ENCODE measurements at places on chromosomes 5 and 9.

DNA sequence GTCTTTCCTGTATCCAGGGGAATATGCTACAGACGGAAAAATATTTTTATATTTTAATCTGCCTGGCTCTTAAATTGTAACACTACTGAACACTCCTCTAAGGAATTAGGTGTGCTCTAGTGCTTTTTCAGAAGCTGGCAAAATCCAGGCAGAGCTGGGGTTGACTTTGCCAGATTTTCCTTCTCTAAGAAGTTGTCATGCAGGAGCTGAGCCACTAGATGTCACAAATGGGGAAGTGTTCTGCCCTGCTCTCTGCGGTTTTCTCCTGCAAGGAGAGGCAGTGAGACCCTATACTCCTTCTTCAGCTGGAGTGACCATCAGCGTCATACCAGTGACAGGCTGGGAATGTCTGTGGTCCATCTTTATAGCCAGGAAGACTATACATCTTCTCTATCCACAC lies 112.5 kb downstream of the HAPLN1 start:
- no peak for DNase-seq

- DNase-seq = no peak
Observed at GRCh38 chr5:147310059-147310704, 75.4 kb downstream of the STK32A start.

DNA sequence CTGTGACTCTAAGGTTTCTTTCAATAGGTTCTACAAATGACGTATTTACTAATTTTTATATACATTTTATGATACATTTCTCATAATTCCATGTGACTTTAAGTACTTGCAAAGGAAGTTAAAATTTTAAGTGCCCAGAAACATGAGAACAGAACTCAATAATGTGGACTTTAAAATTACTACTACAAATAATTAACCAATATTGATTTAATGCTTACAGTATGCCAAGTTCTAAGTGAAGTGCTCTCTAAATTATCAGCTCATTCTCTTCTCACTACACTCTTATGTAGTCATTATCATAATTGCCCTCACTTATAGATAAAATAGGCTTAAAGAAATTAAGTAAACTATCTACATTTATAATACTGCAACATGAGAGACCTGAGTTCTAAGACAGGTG lies 1690.7 kb upstream of the CDH9 start:
- no peak for DNase-seq

DNA sequence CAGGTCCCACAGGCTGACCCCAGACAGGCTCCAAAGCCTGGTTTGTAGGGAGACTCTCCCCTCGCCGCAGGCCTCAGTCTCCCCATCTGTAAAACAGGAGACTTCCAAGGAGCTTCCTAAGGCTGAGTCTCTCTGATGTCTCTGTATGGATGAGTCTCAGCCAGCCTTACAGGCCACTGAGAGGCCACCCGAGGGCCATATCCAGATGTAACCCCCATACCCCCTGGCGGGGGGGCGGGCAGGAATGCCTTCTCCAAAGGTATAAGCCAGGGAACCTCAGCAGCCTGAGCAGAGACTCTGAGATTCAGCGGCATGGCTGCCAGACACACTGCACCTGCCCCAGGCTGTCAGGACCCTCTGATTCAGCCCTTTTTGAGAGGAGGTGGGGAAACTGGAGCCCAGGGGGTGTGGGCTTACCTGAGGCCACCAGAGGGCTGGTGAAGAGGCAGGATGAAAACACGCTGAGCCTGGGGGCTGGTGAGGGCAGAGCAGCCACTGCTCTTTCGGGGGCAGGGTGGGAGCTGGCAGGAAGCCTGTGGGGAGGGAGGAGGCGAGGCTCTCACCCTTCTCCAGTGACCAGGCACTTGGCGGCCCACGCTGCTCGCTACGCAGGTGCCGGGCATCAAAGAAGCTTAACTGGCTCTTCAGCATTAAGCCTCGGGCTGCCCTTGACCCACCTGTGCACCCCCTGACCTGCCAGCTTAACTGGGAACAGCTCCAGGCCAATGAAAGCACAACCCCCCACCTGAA lies 5.5 kb upstream of the SUSD3 start:
- no peak for DNase-seq

DNA sequence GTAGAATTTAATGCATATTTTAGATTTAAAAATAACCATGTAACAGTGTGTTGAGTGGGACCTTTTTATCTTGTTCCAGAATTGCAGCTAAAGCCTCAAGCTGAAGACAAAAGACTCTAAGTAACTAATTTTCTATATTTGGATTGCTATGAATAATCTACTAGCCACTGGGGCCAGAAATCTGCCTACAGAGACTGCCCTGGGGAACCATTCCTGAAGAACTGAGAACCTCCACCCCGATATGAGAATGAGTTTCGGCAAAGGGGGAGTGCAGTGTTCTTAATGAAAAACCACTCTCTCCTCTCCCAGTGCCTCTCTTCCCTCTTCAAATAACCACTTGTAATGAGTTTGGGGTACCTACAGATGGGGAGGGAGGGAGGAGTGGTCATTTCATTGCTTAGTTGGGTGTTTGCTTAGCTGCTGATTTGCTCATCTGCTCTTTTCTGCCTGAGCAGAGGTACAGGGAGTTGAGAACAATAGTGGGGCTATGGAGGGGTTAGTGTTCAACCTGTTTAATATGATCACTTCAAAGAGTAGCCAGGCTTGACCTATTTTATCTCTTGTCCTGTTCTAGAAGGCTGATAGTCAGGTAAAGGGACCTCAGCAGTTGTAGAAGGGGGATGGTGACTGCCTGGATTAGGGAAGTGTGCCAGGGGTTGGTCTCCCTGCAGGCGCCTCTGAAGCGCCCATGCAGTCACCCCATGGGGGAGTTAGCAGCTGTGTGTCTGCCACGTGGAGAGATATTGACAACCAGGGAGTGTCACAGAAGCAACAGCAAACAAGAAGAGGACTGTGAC lies 47.7 kb downstream of the ATG10 start:
- DNase-seq = no peak

GRCh38 chr9:37640246-37640645 lies 10.5 kb upstream of the FRMPD1 start:
- no peak for DNase-seq

- no peak for DNase-seq
Observed at GRCh38 chr5:132493821-132494220, 3.2 kb upstream of the IRF1 start.

- DNase-seq = no peak
Observed at GRCh38 chr5:3893527-3893926, 297.9 kb downstream of the IRX1 start.

GRCh38 chr5:14671414-14671813 lies 6.9 kb downstream of the OTULIN start:
- DNase-seq = peak; percentile 75

DNA sequence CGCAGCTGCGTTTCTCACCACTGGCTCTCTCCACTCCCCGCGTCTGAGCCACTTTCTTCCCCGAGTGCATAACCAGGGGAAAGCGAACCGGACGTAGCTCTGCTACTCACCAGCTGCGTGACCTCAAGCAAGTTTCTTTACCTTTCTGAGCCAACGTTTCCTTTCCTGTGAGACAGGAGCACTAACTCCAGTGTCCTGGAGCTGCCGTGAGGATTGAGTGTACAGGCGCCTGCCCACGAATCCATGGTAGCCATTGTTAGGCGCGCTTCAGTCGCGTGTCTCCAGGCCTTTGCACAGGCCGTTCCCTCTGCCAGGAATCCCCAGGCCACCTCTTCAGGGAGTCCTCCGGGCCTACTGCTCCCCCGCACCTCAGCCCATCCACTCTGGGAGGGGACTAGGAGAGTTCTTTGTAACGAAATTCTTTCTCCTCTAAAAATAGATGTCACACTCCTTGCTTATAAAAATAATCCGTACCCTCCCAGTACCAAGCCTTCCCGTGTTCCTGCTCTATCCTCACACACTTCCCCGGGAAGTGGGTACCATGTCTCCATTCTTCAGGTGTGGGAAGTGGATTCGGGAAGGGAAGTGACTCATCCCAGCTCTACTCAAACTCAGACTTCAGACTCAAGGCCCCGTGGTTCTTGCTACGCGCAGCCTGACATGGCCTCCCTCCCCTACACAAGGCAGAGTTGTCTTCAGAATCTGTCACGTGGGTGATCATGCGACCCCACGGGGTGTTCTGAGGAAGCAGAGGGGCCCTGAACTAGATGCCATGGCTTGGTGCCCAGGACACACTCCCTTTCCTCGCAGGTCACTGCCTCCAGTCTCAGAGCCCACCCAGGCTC lies 16.1 kb upstream of the CRB2 start:
- DNase-seq = peak; percentile 23

GRCh38 chr5:76389513-76390154 lies 13.5 kb upstream of the IQGAP2 start:
- no peak for DNase-seq

DNA sequence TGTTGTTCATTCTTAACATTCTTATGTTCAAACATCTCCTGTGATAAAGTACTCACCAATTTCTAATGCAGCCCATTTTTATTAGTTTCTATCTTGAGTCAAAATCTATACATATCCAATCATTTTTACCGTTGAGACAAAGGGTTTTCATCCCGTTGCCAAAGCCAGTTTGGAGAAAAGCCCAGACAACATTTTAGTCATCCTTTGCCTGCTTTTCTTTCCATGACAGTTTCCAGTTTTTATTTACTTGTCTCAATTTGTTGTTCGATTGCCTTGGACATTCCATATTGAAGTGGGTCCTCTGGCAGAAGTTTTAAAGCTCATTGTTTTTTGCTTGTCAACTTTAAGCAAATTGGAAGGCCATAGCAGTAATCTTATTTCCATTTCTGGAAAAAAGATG lies 123.9 kb downstream of the RAB3C start:
- no peak for DNase-seq

GRCh38 chr5:10465726-10466125 lies 24.0 kb downstream of the ROPN1L start:
- no peak for DNase-seq

- no peak for DNase-seq
Observed at GRCh38 chr9:83701769-83702168, 6.0 kb downstream of the UBQLN1 start.

DNA sequence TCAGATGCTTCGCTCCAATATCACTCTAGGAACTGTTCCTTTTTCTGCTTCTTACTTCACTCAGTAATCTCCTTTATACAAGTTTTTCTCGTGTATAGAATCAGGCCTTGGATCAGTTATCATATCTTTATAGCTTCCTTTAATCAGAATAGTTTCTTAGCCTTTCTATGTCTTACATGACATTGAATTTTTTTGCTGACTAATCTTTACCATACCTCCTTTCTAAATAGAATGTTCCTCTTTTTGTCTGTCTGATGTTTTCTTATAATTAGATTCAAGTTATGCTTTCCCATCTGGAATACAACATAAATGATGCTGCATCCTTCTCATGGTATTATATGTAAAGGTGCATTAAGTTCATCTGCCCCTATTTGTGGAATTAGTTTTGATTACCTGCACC lies 40.2 kb upstream of the TYRP1 start:
- no peak for DNase-seq

- DNase-seq = no peak
Observed at GRCh38 chr9:137228506-137228967, 1.2 kb downstream of the RNF224 start.

DNA sequence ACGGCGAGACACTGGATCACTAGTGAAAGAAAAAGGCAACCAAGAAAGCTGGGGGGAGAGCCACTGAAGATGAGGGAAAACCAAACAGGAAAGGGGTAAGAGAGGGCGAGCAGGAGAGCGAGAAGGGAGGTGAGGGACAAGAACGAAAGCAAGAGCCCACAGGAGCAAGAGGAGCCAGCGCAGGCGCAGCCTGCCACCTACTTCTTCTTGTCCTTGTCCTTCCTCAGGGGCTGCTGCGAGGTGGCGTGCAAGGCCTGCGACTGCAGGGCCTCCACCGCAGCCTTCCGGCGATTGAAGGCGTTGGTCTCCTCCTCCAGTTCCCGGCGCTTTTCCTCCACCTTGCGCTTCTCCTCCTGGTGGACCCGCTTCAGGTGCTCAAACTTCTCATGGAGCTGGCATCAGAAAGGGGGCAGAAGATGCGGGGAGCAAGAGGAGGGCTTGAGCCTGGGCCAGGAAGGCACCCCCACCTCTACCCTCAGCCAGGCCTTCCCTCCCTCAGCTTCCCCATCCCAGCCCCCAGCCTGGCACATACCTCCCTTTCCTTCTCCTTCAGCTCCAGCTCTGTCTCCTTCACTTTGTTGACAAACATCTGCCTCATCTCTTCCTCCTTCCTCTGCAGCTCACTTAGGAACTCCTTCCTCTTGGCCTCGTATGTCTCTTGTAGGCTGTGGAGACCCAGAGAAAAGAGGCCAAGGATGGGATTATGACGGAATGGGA lies 13.5 kb downstream of the CCNI2 start:
- DNase-seq = no peak

Measured in CD4-positive, alpha-beta T cell treated with Interleukin-4 for 4 hours (primary cell).